ENCODE measurements at places on chromosomes 11 and 22.

DNA sequence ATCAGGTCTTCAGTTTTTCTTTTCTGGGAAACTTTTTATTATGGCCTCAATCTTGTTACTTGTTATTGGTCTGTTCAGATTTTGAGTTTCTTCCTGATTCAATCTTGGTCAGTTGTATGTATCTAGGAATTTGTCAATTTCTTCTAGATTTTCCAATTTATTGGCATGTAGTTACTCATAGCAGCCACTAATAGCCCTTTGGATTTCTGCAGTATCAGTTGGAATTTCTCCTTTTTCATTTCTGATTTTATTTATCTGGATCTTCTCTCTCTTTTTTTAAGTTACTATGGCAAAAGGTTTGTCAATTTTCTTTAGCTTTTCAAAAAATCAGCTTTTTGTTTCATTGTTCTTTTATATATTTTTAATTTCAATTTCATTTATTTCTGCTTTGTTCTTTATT is 419.6 kb upstream of the KIRREL3 start:
- no peak for DNase-seq

DNA sequence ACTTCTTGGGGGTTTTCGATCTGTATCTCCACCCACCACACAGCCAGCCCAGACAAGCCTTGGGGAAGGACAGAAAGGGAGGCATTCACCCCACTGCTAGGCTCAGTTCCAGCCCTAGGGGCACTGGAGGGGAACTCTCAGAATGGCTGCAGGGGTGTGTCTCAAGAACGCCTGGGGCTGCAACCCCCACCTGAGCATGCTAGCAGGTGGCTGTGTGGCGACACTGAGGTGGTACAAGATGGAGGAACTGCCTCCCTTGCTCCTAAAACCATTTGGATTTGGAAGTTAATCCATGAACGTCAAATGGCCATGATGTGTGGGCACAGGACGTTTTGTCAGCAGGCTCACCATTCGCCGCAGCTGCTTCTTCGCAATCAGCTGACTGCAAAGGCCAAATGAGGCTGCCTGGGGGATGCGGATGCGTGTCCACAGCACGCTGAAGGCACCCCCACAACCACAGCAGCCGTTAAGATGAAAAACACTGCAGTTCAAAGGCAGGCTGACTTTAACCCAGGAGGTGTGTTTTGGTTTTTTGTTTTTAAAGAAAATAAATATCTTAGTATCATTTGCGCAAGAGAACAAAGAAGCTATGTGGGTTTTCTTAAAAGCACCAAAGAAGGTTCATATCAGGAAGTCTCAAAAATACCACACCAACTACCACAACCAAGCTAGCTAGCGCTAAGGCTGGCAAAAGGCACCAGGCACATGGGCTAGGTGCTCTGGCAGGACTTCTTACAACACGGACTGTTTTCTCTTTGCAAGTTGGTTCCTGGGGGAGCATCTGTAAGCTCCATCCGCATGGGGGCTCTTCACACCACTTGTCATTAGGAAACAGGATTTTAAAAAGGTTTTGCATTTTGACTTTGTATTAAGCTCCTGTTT is 22.2 kb upstream of the NAP1L4 start:
- no peak for DNase-seq

DNA sequence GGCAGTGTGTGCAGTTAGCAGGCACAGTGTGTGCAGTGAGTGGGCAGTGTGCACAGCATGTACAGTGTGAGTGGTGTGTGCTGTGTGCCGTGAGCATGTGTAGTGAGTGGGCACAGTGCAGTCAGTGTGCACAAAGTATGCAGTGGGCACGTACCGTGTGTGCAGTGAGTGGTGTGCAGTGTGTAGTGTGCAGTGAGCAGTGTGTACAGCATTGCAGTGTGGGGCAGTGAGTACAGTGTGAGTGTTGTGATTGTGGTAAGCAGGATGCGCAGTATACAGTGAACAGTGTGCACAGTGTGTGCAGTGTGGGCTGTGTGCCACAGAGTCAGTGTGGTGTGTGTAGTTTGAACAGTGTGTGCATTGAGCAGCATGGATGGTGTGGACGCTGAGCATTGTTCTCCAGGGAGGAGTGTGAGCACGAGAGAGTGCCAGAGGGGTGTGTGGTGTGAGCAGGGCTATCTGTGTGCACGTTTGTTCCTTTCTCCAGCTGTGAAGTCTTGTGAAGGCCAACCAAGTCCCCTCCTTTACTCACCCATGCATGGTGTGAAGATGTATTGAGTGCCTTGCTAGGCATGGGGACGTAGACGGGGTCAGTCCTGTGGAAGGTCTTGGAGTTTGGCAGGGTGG is 3.0 kb downstream of the SHANK3 start:
- no peak for DNase-seq

DNA sequence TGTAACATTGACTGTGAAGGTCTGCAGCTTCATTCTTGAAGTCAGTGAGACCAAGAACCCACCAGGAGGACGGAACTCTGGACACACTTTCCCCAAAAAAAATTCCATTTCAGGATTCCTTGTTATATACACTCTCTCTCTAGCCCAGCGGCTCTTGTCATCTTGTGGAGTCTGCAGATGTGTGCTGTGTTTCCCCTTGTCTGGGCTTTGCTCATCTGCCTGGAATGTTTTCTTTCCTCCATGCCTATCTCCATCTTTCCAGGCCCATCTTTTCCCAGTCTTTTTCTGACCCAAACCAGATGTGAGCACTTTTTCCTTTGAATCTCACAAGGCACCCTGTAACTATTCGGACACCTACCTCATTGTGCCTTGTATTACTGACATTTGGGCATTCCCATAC is 5.1 kb upstream of the DRG1 start:
- no peak for DNase-seq

GRCh38 chr11:67252831-67253239 is 13.4 kb upstream of the GRK2 start:
- peak; percentile 70 for DNase-seq

- DNase-seq = no peak
Measured at GRCh38 chr11:96373826-96374225, 15.9 kb downstream of the CCDC82 start.

GRCh38 chr11:77183431-77183984 is 55.5 kb downstream of the MYO7A start:
- DNase-seq = no peak
